ENCODE measurements at places on chromosomes 11 and 22.

DNA sequence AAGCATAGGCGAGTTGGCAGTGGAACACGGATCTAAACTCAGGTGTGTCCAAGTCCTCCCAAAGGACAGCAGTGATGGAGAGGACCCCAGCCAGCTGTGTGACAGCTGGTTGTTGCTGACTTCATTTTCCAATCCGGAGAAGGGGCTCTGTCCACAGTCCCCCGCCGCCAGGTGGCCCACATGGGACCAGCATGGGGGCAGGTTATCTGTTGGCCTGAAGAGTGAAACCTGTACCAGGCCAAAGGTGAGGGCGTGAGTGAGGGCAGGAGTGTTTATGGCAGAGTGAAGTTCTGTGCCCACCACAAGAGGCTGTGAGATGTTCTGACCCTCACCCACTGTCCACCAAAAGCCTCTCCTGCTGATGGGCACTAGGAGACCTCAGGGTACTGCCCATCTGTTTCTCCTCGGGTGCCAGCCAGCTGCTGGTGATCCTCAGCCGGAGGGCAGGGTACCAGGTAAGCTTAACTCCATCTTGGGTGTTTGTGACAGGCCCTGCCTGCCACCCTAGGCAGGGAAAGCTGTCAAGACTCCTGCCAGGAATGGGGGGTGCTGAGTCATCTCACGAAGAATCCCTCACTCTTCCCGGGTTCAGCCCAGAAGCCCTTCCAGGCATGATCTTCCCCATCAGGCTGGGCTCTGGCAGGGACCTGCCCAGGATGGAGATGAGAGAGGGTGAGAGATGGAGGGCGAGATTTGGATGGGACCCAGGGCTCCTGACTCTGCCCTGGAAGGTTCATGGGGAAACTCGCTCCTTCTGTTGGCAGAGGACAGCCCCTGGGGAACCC is 15.5 kb upstream of the TAB1 start:
- no peak for DNase-seq

DNA sequence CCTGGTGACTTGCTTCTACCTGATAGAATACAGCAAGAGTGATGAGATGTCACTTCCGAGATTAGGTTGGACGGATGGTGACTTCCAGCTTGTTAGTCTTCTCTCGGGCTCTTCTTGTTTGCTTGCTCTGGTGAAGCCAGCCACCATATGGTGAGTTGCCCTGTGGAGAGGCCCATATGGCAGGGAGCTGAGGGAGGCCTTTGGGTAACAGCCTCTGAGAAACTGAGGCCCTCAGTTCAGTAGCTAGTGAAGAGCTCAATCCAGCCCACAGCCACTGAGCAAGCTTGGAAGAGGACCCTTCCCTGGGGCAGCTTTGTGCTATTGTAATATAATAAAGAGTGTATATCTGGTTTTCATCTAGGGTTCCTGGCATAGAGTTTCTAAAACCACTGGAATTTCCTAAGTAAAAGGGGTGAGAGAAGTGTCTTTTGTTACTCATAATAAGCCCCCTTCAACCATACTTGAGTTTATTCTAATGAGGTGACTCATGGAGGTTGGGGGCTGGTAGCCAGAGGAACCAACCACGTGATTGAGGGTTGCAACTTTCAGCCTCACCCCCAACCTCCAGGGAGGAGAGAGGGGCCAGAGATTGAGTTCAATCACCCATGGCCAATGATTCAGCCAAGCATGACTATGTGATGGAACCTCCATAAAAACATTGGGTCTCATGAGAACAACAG is 8.0 kb upstream of the TPCN2 start:
- DNase-seq = no peak

GRCh38 chr11:124600621-124601320 is 10.5 kb upstream of the PANX3 start:
- DNase-seq = no peak

- peak; percentile 70 for DNase-seq
Measured at GRCh38 chr22:28029201-28029948, 110.3 kb upstream of the PITPNB start.

- no peak for DNase-seq
Measured at GRCh38 chr11:125275905-125276618, 111.5 kb downstream of the PKNOX2 start.

- no peak for DNase-seq
Measured at GRCh38 chr11:127218275-127218608, 217.7 kb upstream of the KIRREL3 start.

- no peak for DNase-seq
Measured at GRCh38 chr22:43085658-43086606, 3.3 kb downstream of the TTLL1 start.

- DNase-seq = no peak
Measured at GRCh38 chr11:116925050-116925449, 87.6 kb upstream of the APOA1 start.

DNA sequence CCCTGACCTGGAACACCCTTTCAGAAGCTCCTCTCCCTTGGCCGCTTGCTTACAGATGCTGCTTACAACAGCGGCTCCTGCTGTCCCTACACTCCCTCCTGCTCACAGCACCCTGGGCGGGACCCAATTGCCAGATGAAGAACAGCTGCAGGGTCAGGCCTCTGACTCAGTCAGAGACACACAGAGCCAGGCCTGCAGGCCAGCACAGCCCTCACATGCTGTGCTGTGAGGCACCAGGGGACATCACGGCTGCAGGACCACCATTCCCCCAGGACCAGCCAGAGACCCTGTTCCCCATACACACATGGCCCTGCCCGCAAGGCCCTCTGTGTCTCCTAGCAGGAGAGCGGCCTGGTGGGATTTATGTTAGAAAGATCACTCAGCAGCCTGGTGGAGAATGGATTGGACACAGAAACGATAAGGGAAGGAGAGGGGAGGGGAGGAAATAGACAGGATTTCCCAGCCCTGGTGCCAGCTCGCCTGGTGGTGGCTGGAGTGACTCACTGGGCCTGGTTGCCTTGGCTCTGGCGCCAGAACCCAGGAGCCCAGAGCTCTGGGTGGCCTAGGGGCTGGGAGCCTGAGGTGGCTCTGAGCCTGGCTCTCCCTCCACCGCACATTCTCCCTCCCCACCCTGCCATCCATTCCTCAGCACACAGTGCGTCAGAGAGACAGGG is 6.7 kb downstream of the CAPN5 start:
- peak; percentile 49 for DNase-seq
